ENCODE measurements at places on chromosomes 16 and 17.

- DNase-seq: no peak
Measured at GRCh38 chr16:59400830-59401229, 666.7 kb upstream of the GOT2 start.

DNA sequence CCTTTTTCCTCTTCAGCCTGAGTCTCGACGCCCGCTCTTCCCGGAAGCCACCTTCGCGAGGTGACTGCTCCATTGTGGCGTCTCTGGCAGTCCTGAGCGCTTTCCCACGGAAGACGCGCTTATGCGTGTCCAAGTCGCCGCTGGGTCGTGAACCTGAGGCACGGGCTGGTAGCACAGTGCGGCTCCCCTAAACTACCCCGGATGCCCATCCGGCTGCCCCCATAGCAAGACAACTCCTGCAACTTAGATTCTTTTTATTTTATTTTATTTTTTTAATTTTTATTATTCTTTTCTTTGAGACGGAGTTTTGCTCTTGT is 2.1 kb upstream of the ESRP2 start:
- no peak for DNase-seq

GRCh38 chr16:21001262-21001661 is 100.7 kb downstream of the LYRM1 start:
- DNase-seq: peak; percentile 11

DNA sequence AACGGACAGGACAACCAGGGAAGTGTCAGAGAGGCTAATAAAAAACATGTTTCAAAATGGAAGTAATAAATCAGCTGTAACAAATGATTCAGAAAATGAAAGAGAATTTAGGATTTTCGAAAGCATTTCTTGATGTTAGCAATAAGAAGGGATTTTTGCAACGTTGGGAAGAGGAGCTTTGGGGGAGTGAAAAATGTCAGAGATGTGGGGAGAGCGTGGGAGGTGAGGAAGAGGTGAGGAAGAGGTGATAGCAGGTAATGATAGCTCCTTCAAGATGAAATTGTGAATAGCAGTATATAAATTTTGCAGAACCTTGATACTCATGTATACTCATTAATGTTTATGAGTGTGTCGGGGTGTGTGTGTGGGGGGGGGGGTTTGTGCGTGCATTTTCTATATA is 76.2 kb upstream of the COX10 start:
- DNase-seq: no peak

GRCh38 chr17:59353936-59354755 is 22.7 kb downstream of the YPEL2 start:
- DNase-seq: no peak

Data from HFF-Myc (cell line).